Left renal cortex interstitium (tissue), 4 donors: ENCODE measurements at places on chromosomes 11 and 22. TPM values are rescaled to one million over a fixed set of nuclear protein-coding genes. Genes with fewer than 3 reads are reported as not detected.
A peak's percentile ranks its signal among the peaks of the same experiment; 100 is the strongest.

- no peak for DNase-seq
Observed at GRCh38 chr11:102367364-102367763, 20.4 kb downstream of the BIRC2 start.

DNA sequence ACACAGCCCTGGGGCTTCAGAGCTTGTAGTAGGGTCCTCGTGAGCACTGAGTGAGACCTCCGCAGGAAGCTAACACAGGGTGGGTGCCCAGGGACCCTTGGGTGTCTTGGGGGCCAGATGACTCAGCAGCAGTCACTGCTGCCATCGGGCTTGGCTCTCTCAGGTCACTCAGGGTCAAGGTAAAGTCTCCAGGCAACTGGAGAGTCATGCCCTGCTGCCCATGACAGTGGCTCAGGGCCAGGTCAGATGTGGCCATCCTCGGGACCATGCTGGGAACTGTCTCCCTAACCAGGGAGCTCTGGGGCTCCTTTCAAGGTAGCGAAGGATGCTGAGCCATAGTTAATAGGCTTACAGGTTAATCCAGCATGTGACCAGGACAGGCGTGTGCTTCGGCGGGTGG lies 44.4 kb upstream of the SLC22A12 start:
- no peak for DNase-seq

- no peak for DNase-seq
Observed at GRCh38 chr11:102317768-102318103, 452 bp downstream of the BIRC3 start.

USP35 gene
- polyA plus RNA-seq: 6.3 TPM

LUZP2 gene
- polyA plus RNA-seq: 1.5 TPM

DNA sequence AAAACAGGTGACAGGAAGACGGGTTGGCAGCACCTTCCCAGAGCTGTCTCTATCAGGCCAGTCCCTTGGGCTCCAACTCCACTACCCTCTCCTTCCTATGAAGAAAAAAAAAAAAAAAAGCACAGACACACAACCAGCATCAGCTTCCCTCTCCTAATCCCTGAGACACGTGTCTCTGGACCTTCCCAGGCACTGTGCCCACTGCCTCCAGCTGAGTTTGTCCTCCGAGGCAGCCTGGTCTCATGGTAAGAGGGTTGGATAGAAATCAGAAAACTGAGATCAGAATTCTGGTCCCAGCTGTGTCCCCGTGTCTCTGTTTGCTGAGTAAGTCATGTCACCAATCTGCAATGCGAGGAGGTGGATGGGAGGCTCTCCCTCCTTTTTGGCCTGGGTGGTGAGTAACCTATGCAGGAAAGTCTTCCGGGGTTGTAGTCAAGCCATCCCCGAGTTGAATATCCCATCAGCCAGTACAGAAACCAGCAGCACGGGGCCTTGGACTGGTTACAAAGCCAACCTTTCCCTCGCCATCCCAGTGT lies 193.7 kb upstream of the TBCEL start:
- no peak for DNase-seq

- DNase-seq: no peak
Observed at GRCh38 chr11:67117176-67117575, 1.9 kb upstream of the KDM2A start.

FGF19 gene
- polyA plus RNA-seq: 0.48 TPM

DNA sequence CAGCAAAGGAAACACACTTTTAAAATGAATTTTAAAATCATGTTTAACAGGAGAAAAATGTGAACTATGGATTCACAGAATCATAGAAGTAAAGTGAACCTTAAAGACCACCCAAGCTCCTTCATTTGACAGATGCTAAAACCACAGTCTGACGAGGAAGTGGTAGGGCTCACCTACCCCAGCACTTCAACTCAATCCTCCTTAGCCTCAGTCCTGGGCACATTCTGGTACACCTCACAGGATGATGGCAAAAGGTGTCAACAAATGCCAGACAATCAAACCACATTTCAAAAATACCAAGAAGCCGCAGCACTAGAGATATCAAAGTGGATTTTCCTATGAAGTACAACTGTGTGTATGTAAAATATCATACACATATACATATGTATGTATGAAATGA lies 43.1 kb downstream of the PITPNB start:
- DNase-seq: no peak

ALG8 gene
- polyA plus RNA-seq: 57.5 TPM

DNA sequence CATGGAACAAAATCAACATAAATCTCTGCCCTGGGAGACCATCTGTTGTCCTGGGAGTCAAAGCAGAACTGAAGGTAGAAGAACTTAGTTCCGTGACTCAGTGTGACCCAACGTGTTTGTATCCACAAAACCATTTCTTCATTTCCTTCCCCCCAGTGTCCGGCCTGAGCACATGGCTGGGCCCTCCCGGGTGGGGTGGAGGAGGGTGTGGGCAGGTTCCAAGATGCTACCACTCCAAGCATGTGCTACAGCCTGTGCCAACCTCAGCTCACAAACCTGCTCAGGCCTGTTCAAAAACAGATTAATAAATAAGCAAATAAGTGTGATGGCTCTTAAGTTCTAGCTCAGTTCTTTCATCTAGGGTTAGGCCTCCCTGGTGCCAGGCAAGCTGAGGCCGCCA lies 55.3 kb downstream of the SHANK2 start:
- no peak for DNase-seq

DNA sequence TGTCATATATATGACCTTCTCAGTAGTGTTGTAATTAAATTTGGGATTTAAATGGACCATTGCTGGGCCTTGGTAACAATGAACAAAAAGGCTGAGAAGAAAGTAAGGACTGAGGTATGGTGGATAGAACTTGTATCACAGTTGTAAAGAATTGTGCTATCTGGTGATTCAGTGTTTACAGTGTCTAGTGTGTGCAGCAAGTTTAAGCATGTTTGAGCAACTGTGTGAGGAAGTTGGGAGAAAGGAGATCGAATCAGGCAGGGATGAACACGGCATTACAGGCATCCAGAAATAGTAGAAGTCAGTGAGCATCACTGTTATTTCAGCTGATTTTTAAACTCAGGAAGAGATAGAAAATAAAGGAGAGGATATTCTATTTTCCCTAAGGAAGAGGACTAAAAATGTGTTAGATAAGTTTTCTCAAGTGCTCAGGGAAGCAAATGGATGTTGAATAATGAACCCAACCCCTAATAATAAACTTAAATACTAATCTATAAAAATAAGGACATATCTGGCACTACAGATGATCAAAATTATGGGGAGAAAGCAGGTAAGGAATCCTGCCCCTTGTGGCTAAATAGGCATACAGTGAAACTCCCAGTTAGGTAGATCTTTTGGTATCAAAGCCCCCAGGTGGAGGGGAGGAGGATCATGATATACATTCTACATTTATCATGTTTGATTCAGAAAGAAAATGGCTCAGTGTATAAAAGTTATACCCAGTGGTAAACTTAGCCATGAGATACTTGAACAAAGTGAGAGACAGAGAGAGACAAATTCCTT lies 361.0 kb upstream of the ANO3 start:
- DNase-seq: no peak

ADAMTS8 gene
- polyA plus RNA-seq: 3.3 TPM

DNA sequence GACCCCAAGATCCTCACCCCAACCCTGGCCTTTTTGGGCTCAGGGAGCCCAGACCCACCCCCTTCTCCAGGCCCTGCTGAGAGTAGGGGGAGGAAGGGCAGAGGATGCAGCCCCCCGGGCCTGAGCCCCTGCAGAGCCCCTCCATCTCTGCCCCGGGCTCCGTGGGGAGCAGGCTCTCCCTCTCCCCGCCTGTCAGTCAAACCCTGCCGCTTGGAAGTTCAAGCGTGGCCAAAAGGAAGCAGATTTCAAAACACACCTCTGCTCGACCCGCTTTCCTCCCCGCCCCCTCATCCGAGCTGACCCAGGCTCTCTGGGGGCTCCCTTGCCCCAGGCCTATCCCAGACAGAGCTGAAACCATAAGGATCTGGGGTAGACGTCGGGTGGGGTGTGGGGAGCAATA lies 39.0 kb upstream of the CD82 start:
- no peak for DNase-seq

SMC1B gene
- polyA plus RNA-seq: 0.20 TPM

OR4X2 gene
- polyA plus RNA-seq: not detected

CHCHD10 gene
- 92.4 TPM for polyA plus RNA-seq

- no peak for DNase-seq
Observed at GRCh38 chr11:76391811-76392475, 10.8 kb downstream of the GVQW3 start.

GRCh38 chr11:47532597-47533213 lies 20.2 kb downstream of the CELF1 start:
- DNase-seq: no peak

ANO9 gene
- polyA plus RNA-seq: 16.5 TPM

DNA sequence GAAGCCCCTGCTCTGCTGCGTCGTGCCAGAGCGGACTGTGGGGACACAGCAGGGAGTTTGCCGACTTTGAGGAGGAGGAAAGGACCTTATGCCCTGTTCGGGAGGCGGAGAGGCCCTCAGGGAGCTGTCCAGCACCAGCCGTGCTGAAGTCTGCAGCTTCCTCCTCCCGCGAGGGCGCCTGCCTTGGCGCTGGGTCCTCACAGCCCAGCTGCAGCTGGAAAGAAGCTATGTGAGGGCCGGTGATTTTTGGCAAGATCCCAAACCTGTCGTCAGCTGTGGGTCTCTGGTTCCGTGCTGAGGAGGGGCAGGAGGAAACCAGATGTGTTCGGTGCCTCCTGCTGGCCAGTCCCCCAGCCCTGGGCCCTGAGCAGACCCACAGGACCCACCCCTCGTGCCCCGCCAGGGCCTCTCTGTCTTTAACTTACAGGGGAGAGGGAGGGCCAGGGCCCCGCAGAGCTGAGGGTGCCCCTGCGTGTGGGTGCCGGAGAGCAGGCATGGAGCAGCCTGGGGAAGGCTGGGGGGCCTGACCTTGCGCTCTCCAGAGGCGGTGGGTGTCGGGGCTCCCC lies 12.0 kb downstream of the BRSK2 start:
- DNase-seq: peak; percentile 57

- DNase-seq: no peak
Observed at GRCh38 chr11:70246196-70246595, 24.3 kb upstream of the PPFIA1 start.

GRCh38 chr11:83933008-83933407 lies 646.8 kb upstream of the CCDC90B start:
- no peak for DNase-seq
